T-helper 1 cell (primary cell): ENCODE measurements at places on chromosomes 2 and 18.

DNA sequence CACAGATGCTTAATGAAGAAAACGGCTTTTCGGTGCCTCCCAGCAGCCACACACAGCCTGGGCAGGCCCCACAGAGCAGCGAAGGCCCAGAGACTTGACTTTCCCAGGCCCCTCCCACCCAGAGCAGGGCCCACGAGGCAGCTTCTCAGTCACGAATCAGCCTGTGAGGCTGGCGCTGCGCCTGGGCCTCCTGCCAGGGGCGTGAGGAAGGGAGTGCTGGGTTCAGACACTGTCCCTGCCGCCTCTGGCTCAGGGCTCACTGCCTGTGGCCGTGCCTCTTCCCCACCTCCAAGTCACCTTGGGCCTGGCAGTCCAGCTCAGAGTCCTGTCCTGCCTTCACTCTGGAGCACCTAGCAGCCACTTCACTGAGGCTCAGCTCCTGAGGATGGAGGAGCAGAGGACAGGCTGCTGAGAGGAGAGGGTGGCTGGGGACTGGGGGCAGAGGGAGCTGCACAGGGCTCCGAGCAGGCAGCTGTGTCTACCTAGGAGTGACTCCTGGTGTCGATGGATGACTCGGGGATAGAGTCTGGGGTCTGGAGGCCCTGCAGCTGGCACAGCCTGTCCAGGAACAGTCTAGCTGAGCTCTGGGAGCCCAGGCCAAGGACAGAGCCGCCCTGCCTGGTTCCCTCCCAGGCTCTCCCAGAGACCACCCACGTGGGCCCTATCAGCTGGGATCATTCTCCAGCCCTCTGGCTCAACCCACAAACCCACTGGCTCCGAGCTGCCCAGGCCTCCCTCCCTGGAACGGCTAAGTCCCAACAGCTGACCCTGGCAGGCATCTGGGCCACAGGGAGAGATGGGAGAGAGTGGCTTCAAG is 36.4 kb upstream of the FOSL2 start:
- no peak for DNase-seq

GRCh38 chr2:195428673-195429072 is 228.4 kb upstream of the SLC39A10 start:
- no peak for DNase-seq

DNA sequence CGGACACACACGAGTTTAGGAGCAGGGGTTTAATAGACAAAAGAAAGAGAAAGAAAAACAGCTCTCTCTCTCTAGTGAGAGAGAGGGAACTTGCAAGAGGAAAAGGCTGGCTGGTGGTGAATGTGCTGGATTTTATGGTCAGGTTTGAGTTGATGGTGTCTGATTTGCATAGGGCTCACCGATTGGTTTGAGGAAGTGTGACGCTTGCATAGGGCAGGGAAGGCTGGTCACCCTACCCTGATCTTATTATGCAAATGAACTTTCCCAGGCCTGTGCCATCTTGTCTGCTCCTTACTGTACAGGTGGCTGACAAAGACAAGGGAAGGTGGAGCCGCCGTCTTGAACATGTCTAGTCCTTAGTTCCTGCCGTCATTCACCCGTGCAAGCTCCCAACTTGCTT is 408.9 kb downstream of the RIT2 start:
- no peak for DNase-seq

- no peak for DNase-seq
Measured at GRCh38 chr2:129877795-129878775, 101.4 kb upstream of the RAB6C start.

DNA sequence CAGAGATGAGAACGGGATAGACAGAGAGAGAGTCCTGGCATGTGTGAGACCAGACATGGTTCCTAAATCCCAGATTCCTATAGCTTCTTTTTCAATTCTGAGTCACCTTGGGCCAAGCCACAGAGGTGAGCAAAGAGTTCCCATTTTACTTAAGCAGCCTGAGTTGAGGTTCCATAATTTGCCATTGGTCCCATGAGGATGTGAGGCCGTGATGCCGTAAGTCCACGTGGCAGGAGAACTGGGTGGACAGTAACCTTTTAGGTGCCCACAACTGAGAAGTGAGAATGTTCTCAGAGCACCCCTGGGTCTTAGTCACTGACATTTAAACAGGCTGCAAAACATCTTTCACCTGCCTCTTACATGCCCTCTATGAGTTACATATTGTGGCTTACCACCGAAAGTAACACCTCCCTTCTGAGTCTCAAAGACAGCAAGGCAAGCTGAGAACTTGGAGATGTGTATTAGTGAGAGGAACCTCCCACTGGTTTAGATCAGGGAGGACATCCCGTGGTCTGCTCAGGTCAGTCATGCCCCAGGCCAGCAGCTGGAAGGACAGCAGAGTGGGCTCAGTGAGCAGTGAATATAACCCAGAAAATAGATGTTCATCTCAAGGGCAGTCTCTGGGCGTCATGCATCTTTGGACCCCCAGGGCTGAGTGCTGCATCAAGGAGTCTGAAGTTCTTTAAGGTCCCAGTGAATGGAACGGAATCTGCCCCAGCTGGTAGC is 127.9 kb upstream of the LGALSL start:
- DNase-seq = no peak

GRCh38 chr2:106307860-106308259 is 113.8 kb upstream of the UXS1 start:
- no peak for DNase-seq

GRCh38 chr2:176763130-176763529 is 449.5 kb upstream of the HNRNPA3 start:
- DNase-seq = no peak

DNA sequence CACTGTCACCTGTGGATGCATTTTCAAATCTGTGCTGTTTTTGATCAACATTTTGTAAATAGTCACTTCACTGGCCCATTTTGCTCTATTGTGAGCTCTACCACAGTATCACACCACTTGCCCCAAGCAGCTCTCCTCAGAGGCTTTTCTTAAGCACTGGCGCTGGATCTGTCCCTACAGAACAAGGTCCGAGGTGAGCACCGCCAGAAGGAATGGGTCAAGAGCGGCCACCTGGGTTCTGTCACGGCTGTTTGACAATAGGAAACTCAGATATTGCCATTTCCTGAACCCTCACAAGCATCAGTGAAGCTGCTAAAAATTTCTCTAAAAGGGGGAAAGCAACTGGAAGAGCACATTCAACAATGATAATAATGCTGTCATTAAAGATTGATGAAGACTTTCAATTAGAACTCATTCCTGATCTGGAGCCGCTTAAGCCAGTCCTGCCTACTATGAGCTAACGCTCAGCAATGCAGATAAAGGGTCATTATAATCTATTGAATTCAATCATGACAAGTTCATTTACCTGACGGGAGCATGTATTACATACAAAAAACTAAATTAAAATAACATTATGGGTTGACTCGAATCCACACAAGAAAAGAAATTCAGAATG is 514.0 kb downstream of the GALR1 start:
- no peak for DNase-seq

- DNase-seq = no peak
Measured at GRCh38 chr2:26522751-26523171, 44.8 kb upstream of the OTOF start.

DNA sequence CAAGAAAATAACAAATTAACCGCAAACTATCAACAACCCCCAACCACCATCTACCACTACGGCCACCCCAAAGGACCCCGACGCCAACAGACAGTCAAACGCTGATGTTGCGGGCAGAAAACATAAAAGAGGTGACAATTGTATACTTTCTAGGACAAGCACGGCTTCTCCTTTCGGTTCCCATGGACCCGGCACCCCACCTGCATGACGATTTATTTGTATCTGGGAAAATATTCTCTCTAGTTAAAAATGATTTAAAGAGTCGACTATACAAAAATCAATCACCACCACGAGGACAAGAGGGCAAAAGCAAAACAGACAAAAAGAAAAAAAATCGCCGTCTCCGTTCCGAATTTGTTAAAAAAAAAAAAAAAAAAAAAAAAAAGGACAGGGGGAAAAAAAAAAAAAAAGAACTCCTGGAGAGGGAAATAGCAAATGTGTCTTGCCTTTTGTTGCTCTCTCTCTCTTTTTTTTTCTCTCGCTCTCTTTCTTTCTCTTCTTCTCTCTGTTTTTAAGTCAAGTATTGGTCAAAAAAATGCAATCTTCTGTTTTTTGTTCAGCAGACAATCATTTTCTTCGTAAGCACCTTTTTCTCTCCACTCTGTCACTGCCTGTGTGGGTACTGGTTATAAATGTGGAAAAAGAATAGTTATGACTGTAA is 3.6 kb downstream of the SIX3 start:
- DNase-seq = no peak

GRCh38 chr18:75124551-75124950 is 84.4 kb downstream of the PTGR3 start:
- no peak for DNase-seq

DNA sequence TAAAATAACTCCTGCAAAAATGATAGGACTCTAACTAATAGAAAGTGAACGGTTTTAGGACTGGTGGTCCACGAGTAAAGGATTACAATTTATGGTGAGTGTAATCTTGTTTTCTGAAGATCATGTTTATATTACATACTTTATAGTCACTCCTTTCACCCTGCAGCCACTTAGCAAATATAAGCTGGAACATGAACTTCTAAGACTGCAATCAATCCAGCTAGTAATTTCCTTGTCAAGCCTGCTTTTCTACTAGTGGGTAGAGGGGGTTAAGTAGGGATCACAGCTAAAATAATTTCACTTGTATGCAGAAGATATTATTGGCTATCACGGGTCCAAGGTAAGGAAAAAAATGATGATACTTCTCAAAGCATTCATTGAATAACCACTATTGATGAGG is 125.5 kb upstream of the NETO1 start:
- no peak for DNase-seq

GRCh38 chr18:55149994-55150393 is 190.7 kb upstream of the CCDC68 start:
- no peak for DNase-seq

- no peak for DNase-seq
Measured at GRCh38 chr2:61775956-61776570, 77.8 kb downstream of the FAM161A start.

GRCh38 chr2:133265432-133265949 is 302.8 kb downstream of the NCKAP5 start:
- DNase-seq = no peak

DNA sequence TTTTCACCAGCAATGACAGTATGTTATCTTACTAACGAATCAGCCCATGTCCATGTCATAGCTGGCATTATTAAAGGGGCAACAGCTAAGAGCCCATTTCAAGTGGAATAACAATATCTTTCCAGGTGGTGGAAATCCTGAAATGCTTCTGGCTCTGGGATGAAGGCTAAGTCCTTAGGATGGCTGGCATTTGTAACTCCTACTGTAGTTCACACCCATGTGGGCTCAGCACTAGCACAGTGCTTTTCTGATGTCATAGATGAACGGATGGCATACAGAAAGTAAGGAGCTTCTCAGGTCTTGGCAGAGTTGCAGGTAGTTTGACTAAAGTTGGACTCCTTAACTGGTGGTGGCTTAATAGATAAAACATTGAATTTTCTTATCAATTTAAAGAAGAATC is 10.0 kb downstream of the TMEM200C start:
- no peak for DNase-seq

DNA sequence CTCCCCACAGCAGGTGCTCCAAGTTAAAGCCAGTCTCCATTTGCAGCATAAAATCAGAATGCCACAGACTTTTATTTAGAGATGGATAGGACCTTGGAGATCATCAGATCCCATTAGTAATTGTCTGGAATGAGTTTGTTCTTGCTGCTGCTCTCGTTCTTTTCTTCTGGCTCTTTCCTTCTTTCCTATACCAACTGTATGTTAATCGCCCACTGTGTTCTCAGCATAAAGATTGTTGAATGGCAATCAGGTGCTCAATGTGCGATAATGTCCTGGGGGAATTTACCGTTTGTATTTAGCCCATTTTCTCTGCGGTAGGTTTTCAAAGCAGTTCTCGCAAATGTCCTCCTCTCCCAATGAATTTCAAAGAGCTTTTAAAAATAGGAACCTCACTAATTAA is 3.3 kb downstream of the GPR39 start:
- DNase-seq = no peak
